Pons (tissue), 1 donor: ENCODE measurements at places on chromosomes 6 and 20.

GRCh38 chr6:39314273-39314795, at the start of gene KCNK17:
TSS of gene KCNK17 (minus strand) at chr6:39314419. CDS start at chr6:39314320, 99 bp downstream.
- no peak for DNase-seq

GRCh38 chr6:16800942-16801341, 39.7 kb upstream of the ATXN1 start:
- no peak for DNase-seq

GRCh38 chr20:32858701-32859372, at the start of gene EFCAB8:
TSS of gene EFCAB8 (plus strand) at chr20:32858923. CDS start at chr20:32863793, 4,870 bp downstream.
- DNase-seq, result no peak

DNA sequence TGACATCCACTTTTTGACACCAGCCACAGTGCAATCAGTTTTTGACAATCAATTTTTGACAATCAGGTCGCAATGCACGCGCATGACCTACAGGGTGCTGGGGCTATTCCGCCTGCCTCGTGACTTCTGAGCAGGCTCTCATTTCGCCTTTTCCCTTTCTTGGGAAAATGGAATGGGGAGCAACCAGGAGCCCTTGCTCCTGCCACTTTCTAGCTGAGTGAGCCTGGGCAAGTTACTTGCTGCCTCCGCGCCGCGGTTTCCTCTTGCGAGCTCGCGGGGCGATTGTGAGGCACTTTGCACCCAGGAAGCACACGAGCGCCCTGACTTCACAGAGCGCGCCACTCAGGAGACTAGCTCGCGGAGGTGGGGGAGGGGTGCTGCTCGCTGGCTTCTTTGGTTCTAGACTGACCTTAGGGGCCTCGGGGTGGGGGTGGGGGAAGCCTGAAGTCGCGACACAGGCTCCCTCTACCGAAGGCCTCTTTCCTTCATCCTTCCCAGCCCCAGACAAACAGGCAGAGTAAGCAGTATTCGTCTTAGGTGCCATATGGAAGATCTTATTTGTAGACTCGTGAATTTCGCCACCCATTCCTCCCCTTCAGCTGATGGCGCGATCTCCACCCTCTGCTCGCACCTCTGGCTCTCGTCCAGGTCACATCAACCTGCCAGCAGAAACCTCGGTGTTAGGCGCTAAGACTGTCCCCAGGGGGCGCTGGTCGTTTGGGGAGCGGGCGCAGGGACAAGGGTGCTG, 4.6 kb downstream of the TP53TG5 start:
- DNase-seq, result peak; percentile 94

- no peak for DNase-seq
Observed at GRCh38 chr20:33602826-33603590, 59.1 kb upstream of the C20orf144 start.

DNA sequence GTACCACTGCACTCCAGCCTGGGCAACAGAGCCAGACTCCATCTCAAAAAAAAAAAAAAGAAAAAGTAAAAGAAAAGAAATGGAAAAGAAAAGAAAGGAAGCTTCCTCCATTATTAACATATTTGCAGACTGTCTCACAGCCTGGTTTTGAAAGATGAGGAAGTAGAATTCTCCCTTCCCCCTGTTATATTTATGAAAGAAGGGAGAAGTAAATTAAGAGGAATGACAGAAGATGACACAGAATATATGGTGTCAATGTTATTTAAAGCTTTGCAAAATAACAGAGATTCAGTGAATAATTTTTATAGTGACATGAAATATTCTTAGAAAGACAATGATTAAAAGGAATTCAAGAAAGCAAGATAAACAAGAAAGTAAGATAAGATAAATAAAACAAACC, 83.7 kb upstream of the PRSS16 start:
- DNase-seq, result no peak
